ENCODE measurements at places on chromosomes 11 and 22. TPM values are rescaled to one million over a fixed set of nuclear protein-coding genes. Genes with fewer than 3 reads are reported as not detected.

DNA sequence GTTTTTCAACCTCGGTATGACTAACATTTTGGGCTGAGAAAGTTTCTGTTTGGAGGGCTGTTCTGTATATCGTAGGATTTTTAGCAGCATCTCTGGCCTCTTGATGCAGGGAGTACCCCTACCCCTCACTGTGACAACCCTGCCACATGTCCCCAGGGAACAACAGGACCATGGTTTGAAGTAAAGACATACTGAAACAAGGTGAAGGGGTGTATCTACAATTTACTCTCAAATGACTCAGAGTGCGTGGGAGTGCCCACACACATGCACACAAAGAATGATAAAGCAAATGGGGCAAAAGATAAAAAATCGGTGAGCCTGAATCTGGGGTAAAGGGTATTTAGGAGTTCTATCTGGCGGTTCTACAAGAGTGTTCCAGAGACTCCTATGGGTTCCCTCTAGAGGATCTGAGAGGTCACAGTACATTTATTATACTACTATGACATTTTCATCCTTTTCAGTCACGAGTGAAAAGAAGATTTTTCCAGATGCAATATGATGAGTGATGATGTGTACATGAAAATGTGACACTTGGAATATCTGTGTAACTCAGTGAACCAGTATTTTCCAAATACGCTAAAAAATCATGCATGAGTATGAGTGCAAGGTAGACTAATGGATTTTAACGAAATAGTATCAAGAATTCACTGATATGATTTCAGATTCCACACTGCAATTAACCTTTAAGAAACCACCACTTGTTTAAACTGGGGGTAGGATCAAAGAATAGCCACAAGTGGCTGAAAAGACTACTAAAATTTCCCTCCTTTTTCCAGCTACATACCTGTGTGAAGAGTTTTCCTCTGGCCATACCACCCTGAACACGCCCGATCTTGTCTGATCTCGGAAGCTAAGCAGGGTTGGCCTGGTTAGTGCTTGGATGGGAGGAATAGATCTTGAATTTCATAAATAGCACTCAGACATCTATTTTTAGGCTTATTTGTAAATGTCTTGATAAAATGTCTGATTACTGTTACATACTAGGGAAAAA is 56.3 kb upstream of the YPEL1 start:
- no peak for DNase-seq

- DNase-seq, result no peak
Observed at GRCh38 chr11:130369141-130369691, 54.5 kb upstream of the ZBTB44 start.

GRCh38 chr22:38944653-38945052 is 12.8 kb upstream of the APOBEC3A start:
- DNase-seq, result no peak

DNA sequence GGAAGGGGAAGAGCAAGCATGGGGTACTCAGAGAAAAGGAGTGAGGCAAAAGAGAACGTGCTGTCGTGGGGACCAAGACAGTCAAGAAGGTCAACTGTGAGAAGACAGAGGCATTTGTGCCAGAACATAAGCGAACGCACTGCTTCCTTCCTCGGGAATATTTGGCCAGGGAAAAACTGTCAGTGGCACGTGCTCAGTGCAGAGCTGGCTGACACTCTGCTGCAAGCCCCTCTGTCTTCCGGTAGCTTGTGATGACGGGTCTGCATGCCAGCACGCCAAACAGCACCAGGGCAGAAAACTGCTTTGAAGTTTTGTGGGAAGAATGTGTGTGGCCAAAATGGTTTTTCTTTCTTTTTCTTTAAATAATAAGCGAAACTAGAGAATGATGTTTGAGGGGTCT is 60.6 kb downstream of the SMCO4 start:
- no peak for DNase-seq

DNA sequence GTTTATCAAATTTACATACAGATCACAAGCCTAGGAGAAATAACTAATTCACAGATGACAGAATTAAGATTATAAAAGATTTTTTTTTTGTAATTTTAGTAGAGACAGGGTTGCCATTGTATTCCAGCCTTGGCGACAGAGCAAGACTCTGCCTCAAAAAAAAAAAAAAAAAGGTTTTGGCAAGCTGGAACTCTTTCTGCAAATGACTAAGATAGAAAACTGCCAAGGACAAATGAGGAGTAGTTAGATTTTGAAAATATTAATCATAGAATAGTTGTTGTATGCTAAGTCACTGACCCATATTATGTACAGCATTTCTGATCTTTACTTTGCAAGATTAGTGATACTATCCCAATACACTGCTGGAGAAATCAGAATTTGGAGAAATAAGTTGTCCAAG is 99.2 kb downstream of the C11orf65 start:
- DNase-seq, result no peak

DNA sequence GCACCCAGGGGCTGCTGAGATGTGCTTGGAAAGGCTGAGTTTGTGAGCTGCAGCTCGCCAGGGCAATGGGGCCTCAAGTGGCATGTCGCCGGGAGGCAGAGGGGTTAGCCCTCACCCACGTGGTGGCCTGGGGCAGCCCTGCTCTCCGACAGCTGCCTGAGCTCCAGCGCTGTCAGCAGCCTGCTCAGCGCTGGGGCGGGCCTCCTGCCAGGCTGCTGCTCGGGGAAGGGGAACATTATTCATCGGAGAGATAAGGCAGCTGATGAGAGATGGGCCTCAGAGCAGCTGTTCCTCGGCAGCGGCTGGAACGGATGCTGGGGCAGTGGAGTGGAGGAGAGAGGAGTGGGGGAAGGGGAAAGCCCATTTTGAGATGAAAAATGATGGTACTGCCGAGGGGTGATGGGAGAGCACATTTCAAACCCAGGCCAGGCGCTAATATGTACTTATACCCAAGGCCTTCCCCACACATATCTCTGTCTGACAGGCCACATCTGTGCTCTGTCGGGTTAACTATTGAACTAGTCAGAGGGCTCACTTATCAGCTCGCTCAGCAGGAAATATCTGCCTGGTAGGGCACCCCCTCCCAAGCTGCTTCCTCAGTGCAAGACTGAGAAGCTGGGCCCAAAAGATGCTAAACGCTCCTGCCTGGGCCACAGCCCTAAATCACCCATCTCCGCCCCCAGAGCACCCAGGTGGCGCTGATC is 79.5 kb downstream of the TIMP3 start:
- peak; percentile 90 for DNase-seq

- DNase-seq, result no peak
Observed at GRCh38 chr22:42313804-42314581, 43.5 kb upstream of the TCF20 start.

DNA sequence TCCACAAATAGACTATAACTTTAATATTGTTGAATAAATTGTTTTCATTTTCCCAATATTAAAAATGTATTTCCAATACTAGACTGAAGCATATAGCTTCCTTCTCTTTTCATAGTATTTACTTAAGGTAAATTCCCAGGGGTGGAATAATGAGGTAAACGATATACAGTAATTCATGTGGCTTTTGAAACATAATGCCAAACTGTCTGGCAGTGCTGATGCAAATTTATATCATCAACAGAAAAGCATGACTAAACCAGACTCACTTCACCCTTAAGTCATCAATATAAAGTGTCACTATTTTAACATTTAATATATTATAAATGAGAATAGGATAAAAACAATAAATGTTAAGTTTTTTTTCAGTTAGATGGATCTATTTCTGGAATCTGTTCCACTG is 13.6 kb downstream of the C2CD3 start:
- no peak for DNase-seq

DNA sequence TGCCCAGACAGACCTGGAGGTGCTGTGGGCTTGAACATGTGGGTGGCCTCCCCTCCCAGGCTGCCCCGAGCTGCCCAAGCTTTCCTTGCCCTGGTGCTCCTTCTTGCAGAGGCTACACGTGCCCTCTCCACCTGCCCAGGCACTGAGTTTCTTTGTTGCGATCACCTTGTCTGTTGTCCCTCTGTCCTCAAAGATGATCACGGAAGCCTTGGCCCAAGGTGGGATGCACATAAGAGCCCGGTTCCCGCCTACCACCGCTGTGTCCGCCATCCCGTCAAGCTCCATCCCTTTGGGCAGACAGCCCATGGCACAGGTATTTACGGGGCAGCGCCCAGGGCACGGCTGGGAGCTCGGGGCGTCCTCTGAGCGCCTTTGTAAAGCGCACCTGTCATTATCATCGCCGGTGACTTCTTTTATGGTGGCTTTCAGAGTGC is 67.5 kb downstream of the MED15 start:
- DNase-seq, result no peak

GRCh38 chr11:126514061-126514693 is 158.7 kb downstream of the ST3GAL4 start:
- DNase-seq, result no peak

DNA sequence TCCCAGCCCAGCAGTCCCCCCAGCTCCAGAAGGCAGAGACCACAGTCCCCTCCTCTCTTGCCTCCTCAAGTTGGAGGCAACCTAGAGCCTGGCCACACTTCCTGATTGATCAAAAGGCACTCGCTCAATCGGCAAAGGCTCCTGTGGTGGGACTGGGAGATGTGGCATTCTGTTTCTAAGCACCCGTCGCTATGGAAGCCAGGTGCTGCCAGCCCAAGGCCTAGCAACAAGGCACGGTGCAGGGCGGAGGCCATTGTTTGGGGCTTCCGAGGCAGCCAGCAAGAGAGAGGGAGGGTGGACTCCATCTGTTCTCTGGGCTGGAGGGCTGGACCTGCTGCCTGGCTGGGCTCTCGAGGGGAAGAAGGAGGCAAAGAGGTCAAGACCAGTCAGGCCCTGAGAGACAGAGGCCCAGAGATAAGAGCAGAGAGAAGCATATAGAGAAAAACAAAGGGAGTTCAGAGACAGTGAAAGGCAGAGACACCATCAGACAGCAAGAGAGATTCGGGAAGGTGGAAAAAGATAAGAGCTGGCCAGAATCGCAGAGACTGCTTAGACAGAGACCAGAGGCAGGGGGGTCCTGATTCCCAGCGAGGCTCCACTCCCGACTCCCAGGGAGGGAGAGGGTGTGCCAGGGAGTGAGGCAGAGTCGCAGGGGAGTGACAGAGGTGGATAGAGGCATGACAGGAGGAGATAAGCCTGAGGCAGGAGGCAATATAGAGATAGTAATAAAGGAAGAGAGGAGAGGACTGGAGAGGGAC is 21.2 kb downstream of the PDE2A start:
- no peak for DNase-seq

DNA sequence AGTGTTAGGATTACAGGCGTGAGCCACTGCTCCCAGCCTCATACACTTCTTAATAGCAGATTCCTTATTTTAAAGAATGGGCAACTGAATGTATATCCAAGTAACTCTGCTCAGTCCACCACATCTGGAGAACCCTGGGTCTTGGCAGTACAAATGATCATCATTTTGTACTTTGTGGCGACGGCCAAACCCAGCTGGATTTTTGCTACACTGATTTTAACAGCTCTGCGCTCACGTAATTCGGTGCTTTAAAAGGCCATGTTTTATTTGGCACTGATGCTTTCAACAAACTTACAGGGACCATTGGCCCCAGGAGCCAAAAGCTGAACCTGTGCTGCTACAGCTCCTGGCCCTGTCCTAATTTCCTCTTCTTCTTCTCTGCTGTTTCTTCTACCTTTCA is 60.8 kb upstream of the PDE3B start:
- no peak for DNase-seq

- DNase-seq, result no peak
Observed at GRCh38 chr11:69163842-69164241, 8.1 kb downstream of the SMIM38 start.

OPCML gene
- total RNA-seq, result 2.3 TPM

APOL4 gene
- 33.9 TPM for total RNA-seq

MRPL23 gene
- total RNA-seq, result 17.8 TPM

VSIG10L2 gene
- total RNA-seq, result 0.48 TPM

DDIAS gene
- 7.8 TPM for total RNA-seq

TRIM68 gene
- total RNA-seq, result 10.7 TPM

All from urinary bladder (tissue), 4 donors.